NCI-H2171 treated with DMSO at 0.1 percent for 48 hours (cell line): ENCODE measurements at places on chromosomes 5 and 9.

GRCh38 chr5:35285435-35285834, 55.1 kb upstream of the PRLR start:
- DNase-seq = no peak

GRCh38 chr9:77469515-77470231, 178.4 kb downstream of the GNA14 start:
- no peak for DNase-seq

GRCh38 chr5:171861381-171861780, 75.8 kb downstream of the SMIM23 start:
- DNase-seq = no peak

GRCh38 chr9:116080561-116080960, 73.0 kb upstream of the PAPPA start:
- no peak for DNase-seq

GRCh38 chr5:158621391-158621790, 478.3 kb downstream of the EBF1 start:
- no peak for DNase-seq
